ENCODE measurements at places on chromosomes 2 and 18.
A peak's percentile ranks its signal among the peaks of the same experiment; 100 is the strongest.

GRCh38 chr2:222709191-222709891, 37.9 kb downstream of the MOGAT1 start:
- DNase-seq, result peak; percentile 34

DNA sequence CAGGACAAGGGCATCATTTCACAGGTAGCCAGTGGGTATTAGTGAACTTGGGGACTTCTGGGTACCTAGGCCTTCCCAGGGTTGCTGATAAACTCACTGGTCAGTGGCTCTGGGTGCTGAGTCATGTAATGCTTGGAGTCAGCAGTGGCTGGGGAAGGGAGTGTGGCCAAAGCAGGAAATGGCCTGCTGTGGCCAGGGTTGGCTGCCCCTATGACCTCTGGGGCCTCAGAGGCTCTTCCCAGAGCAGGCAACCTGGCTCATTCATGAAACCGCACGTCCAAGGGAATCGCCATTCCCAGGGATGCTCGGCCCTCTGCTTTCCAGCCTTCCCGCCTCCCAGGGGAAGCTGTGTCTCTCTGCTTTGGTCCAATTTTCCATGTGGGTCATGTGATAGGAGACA, 294.9 kb downstream of the DYSF start:
- DNase-seq, result no peak

DNA sequence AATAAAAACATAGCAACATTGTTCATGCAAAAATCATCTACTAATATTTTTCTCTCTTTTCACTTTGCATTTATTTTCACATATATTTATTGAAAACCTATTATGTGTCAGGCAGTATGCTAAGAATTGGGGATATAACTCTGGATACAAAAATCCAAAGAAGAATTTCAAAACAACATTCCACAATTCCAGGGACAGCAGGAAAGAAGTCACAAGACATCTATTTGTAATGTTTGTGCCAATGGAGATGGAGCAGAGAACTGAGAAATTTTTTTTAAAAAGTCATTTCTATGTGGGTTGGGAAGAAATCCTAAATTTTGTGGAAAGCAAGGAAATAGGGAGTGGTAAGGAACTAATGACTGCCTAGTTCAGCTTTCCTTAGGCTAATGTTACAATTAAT, 128.6 kb upstream of the TLK1 start:
- DNase-seq, result no peak

DNA sequence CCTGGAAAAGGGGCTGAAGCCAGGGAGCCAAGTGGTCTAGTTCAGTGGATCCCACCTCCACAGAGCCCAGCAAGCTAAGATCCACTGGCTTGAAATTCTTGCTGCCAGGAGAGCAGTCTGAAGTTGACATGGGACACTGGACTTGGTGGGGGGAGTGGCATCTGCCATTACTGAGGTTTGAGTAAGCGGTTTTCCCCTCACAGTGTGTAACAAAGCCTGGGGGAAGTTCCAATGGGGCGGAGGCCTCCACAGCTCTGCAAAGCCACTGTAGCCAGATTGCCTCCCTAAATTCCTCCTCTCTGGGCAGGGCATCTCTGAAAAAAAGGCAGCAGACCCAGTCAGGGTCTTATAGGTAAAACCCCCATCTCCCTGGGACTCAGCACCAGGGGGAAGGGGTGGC, 144.4 kb downstream of the PTPRM start:
- no peak for DNase-seq

DNA sequence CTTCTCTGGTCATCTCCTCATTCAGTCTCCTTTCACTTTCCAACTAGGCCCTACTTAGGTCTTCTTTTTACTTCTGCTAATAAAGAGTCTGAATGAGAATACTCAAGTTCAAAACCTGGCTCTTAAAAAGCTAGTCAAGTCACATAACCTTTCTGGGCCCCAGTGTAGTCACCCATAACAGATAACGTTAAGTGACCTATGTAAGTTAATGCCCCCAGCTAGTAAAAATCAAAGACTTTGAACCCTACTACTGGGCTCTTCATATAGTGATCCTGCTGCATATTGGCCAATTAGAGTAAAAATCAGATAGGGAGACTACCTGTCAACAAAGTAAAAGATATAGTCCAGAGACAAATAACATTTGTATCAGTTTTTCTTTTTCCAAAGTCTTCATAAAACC, 17.7 kb downstream of the ARL5A start:
- no peak for DNase-seq

DNA sequence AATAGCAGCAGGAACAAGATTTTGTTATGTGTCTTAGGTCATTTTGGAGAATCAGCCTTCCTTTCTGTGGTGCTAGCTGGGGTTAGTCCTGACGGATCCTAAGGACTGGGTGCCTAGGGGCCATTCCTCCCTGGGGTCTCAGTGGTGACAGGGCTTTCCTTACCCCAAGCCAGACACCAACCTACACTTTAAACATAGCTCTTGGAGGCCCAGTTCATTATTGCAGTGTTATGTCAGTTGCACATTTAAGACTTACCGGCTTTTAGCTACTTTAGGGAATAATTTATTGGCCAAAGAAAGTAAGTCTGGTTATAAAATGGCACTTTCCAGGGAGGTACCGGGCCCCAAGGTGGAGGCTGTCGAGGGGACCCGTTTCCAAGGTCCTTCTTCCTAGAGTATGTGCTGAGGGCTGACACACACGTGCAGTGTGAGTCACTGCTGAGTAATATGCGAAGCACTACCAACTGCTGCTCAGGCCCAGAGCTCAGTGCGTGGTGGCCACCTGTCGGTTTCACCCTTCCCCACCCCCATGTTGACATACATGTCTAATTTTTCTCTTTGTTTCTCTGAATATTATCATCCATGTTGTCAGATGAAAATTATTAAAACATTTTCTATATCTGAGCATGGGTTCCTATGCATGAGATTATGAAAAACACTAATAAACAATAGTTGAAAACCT, 37.0 kb upstream of the GRHL1 start:
- DNase-seq, result peak; percentile 70

GRCh38 chr2:171794918-171795317, 99.1 kb downstream of the SLC25A12 start:
- no peak for DNase-seq

DNA sequence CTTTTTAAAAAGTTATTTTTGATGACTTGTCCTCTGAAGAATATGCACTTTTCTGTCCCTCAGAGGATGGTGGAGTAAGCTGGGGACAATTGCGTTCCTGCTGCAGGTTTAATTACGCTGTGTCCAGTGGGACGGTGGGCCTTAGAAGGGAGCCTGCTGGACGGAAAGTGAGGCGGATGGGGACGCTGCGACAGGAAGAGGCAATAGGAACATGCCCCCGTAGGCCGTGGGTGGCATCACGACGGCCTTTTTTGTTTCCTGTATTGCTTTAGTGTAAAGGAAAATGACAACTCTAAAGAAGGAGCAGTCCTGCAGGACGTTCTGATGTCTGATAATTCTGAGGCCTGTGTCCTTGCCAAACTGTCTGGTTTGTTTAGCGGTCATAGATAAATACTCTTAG, 121.6 kb downstream of the NFATC1 start:
- DNase-seq, result no peak

GRCh38 chr2:204177977-204178522, 241.5 kb downstream of the ICOS start:
- DNase-seq, result peak; percentile 37

DNA sequence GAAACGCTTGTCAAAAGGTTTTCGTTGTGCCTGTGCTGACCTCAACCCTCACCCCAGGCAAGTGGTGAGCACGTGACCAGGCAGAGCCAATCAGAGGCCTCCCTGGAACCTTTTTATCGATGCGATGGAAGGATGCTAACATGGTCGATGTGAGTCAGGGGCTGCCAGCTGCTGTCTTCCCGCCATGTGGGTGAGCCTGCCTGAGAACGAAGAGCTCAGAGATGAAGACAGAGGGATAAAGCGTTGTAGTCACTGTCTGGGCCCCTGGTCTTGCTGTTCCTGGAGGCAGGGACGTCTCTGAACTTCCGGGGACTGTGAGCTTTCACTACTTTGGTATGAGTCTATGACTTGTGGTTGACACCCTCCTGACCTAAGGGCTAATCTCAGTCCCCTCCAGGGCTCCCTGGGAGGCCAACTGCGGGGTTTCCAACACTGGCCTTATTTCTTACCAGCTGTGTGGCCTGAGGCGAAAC, 18.6 kb downstream of the DNMT3A start:
- peak; percentile 66 for DNase-seq

DNA sequence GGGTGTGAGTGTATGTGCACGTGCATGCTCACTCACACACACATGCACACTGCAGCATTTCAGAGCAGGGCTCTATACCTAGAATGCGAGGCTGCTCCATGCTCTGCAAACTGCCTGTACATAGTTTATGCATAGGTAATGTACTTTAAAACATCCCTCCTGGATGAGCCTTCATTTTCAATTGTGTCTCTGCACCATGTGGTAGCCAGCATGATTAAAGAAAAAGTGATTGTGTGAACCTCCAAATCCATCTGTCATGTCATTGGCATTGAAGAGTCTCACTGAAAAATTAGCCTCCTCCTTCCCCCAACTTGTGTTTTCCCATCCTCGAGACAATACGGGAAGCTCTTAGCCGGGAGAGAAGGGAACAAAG, 120.9 kb upstream of the SPATS2L start:
- DNase-seq, result no peak

GRCh38 chr2:218187296-218188015, 20.7 kb upstream of the CXCR1 start:
- no peak for DNase-seq

- DNase-seq, result no peak
Observed at GRCh38 chr2:190537765-190538164, 3.2 kb upstream of the NEMP2 start.
